Activated T-helper 1 cell treated with Interleukin-2 at 50 U/mL for 16 hours (primary cell): ENCODE measurements at places on chromosomes 6 and 20.

DNA sequence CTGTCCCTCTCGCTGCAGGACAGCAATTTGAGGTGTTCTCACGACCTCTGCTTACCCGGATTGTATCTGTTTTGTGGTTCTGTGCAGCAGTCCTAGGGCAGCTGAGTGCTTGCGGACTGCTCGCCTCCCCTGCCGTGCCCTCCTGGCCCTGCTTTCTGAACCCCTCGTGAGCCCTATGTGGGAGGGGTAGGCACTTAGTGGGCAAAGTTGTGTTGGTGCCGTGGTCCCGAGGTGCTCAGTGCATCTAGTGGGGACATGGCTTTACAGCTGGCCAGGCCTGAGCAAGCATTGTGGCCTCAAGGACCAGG, 5.2 kb downstream of the TMEM181 start:
- no peak for DNase-seq

GRCh38 chr20:19975901-19976300, 41.3 kb upstream of the NAA20 start:
- no peak for DNase-seq

DNA sequence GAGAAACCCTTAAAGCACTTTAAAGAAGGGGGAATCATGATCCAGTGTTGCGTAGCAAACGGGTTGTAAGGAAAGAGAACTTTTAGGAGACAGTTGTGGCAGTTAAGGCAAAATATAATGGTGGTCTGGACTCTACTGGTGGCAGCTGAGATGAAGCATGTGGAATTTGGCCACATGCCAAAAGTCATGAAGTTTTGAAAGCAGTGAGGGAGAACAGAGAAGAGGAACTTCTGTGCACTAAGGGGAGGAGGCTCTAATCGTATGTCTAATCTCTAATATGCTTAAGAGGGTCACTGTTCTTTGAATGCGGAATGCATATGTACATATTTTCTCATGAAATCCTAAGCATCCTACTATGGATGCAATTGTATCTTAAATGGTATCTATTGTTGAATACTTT, 91.5 kb downstream of the RIMS1 start:
- DNase-seq, result no peak

GRCh38 chr20:10470276-10470675, 35.2 kb downstream of the SLX4IP start:
- DNase-seq, result no peak

GRCh38 chr6:153511896-153512496, 380.9 kb upstream of the RGS17 start:
- no peak for DNase-seq
